ENCODE measurements at places on chromosomes 7 and 10.

DNA sequence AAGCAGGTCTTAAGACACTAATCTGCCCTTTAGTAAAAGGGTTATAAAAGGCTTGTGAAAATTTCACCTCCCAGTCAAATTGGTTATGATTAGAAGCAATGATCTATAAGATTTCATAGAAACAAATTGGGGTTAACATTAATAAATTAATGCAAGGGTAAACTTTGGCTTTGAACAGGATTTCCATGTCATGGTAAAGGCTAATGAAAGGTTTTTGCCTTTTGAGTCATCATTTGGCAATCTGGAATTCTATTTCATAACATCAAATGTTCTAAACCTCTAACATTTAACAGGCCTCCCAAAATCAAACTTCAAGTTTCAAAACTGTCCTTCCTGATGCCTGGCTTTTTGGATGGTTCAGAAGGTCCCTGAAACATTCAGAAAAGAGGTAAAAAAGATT, 62.4 kb downstream of the COA1 start:
- DNase-seq: no peak

DNA sequence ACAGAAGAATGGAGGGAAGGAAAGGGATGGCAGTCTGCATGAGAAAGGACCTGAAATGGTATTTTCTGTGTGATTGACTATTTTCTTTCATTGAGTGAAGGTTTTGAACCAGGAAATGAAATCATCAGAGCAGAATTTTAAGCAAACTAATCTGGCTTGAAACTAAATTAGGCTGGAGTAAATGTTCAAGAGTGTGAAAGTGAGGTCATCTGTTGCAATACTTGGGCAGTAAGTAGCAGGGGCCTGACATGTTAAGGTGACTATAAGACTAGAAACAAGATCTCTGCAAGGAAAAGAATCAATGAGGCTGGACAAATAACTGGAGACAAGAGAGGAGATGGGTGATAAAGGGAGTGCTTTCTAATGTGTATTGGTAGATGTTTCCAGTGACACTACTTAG, 205.2 kb downstream of the NSUN6 start:
- no peak for DNase-seq

DNA sequence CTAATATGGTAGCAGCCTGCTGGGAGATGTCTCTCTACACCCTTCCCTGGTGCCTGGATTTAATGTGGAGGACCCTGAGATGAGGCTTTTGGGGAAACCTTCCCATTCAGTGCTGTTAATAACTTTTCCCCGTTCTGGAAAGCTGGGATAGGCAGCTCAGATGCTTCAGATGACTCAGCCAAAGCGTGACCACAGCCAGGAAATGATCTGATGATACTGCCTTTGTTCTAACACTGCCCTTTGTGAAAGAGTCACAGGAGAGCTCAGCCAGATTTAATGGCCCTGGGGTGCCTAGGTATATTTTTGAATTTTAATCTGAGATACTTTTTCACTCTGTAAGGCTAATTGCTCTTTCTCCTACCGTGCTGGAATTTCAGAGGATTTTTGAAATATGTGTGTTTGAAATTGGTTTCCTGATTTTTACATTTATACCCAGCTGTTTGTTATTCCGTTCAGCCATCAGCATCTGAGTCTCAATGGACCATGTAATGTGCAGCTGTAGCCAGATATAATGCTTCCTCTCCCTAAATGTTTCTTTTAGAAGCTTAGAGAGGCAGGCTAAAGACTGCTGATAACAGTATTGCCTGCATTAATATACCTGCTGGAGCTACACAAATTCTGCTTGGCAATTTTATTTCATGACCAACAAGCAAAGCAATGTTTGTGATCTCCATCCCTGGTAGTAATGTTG, 17.8 kb downstream of the CELF2 start:
- no peak for DNase-seq

- no peak for DNase-seq
Measured at GRCh38 chr10:61480208-61480607, 27.0 kb upstream of the TMEM26 start.

- no peak for DNase-seq
Measured at GRCh38 chr7:6268023-6268900, 4.2 kb downstream of the CYTH3 start.

- no peak for DNase-seq
Measured at GRCh38 chr10:86793696-86794095, 37.3 kb downstream of the BMPR1A start.

- no peak for DNase-seq
Measured at GRCh38 chr10:72887043-72887442, 6.5 kb upstream of the OIT3 start.

- DNase-seq: no peak
Measured at GRCh38 chr7:82926477-82926876, 236.2 kb downstream of the PCLO start.

DNA sequence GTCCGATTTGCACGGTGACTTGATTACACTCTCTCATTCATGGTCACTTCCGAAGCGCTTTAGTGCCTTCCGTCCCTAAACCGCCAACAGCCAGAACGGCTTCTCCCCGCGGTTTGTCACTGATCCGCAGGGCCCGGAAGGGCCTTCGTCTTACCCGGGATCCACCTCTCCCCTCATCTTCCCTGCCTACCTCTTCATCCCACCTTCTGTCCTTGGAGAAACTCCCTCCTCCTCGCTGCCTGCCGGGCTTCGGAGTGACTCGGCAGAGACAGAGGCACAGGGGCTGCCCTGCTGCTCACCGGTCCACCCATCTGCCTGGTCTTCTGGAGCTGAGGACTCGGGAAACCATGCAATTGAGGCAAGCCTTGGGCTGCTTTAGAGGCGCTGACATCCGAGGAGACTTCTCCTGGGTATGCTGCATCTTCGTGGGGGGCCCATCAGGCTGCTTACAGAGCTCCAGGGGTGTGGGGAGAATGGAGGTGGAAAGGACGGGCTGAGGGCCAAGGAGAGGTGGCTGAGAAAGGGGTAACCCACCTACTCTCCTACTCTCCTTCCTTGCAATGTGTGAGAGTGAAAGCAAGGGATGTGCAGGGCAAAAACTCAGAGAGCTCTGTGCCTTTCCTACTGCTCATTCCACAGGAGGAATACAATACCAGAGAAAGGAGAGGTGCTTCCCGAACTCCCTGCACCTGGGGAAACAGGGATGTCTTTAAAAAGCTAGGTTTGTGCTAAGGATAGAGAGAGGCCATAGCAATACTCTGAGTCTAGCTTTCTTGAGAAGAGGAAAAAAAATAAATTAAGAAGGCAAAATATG, 1.0 kb upstream of the HOXA11 start:
- no peak for DNase-seq

- no peak for DNase-seq
Measured at GRCh38 chr10:94500063-94500462, 45.5 kb upstream of the HELLS start.

- DNase-seq: no peak
Measured at GRCh38 chr7:128796327-128796726, 4.6 kb downstream of the CCDC136 start.
